ENCODE measurements at places on chromosomes 7 and 10.

GRCh38 chr7:98668255-98668654, 51.2 kb downstream of the NPTX2 start:
- DNase-seq: no peak

DNA sequence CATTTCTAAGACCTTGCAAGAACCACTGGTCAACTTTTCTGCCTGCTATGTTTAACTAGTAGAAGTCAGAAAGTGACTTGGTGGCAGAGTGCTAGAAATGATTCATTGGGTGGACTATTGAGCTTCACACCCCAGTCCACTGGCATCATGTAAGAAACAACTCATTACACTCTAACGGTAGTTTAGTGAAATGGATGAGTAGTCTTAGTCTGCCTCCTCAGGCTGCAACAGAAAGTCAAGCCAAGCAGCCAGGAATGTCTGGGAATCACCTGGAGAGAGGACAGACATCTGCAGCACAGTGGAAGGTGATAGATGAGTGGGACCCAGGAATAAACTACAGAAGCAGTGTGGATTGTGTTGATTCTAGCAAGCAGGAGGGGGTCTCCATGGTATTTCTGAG, 125.4 kb downstream of the AUTS2 start:
- DNase-seq: no peak

GRCh38 chr7:51644216-51644615, 327.6 kb upstream of the COBL start:
- no peak for DNase-seq

DNA sequence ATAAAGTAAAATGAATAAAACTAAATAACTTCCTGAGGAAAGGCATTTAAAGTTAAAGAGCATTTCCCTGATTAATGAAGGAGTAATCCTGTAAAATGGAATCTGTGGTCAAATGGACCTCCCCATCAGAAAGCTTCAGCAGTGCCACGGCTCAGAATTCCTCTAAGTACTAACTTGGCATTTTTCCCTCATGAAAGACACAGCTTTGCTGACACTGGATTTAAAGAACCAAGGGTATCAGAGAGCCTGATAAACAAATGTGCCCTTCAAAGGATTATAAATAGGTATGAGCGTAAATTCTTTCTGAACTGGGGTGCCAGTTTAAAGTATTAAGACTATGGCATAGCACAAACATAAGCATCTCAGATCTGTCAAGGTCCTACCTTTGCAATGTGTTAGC, 24.2 kb upstream of the RNF148 start:
- no peak for DNase-seq

Data from M059J (cell line).